ENCODE measurements at places on chromosomes 5 and 9. TPM values are rescaled to one million over a fixed set of nuclear protein-coding genes. Genes with fewer than 3 reads are reported as not detected.
A peak's percentile ranks its signal among the peaks of the same experiment; 100 is the strongest.

The FBP2 gene
- not detected for total RNA-seq

The KCTD16 gene
- 0.14 TPM for total RNA-seq

The GPR151 gene
- total RNA-seq, result not detected

The TAS2R1 gene
- total RNA-seq, result not detected

The GABRA1 gene
- 7.9 TPM for total RNA-seq

The PCDHB8 gene
- not detected for total RNA-seq

GRCh38 chr9:124133727-124134126, 122.2 kb downstream of the LHX2 start:
- peak; percentile 59 for DNase-seq

GRCh38 chr9:78296201-78296892, 578 bp upstream of the PSAT1 start:
- DNase-seq, result peak; percentile 20

GRCh38 chr5:138601444-138601843, 26.2 kb upstream of the HSPA9 start:
- DNase-seq, result peak; percentile 10

GRCh38 chr9:107249131-107249533, 33.9 kb upstream of the RAD23B start:
- DNase-seq, result no peak
